ENCODE measurements at places on chromosomes 16 and 17.

- no peak for DNase-seq
Measured at GRCh38 chr16:54538276-54538675, 251.7 kb upstream of the IRX3 start.

- DNase-seq, result no peak
Measured at GRCh38 chr17:65587534-65588180, 26.2 kb upstream of the AXIN2 start.

DNA sequence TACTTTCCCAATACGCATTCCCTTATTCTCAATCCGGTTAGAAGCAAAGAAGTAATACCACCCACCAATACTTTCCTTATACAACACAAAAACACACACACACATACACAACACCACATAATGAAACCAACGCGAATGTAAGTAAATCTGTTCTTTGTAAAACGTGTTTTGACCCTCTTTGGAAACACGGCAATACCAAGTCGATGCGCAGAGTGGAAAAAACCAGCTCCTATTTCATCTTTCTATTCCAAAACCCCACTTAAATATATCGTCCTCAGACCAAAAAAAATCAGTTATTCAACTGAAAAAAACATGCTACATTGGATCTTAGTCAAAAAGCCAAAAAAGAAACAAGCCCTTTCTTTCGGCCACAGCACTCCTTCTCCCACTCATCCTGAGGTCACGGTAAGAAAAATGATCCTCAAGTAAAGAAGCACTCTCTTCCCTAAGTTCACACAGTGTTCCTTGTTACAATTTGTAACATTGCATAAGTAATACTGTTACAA lies 31.0 kb upstream of the ARL4D start:
- DNase-seq, result no peak

- no peak for DNase-seq
Measured at GRCh38 chr17:34619687-34620217, 40.4 kb downstream of the TMEM132E start.

GRCh38 chr16:27572711-27573110 lies 22.8 kb downstream of the KATNIP start:
- DNase-seq, result no peak

- DNase-seq, result no peak
Measured at GRCh38 chr17:61806081-61806828, 57.1 kb downstream of the BRIP1 start.

DNA sequence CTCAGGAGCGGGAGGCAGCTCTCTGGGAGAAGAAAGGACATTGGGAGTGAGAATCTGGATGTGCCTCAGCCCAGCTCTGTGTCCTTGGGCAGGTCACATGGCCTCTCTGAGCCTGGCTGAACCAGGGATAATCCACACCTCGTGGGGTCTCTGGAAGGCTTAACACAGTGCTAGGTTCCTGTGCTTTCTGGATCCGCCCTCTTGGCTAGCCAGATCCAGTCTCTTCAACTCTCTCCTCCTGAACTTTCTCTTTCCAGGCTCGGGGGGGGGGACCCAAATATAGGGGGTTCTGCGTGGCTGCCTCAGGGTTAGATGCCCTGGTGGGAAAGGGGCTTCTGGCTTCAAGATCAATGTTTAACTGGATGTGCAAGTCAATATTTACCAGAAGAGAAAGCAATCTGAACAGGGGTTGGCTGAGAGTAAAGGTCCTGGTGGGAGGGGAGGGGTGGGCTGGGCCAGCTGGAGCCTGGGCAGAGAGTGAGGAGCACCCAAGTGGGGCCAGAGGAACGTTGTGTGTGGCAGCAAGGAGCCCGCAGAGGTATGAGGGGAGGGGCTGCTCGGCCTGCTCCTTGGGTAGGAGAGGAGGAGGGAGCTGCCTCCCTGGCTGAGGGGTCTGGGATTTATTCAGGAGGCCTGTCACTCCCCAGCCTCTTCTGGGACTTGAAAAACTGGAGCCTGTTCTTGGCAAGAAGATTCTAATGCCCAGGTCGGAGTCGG lies at the start of gene SERPINF2:
TSS of gene SERPINF2 (plus strand) at position 501 of the 717 bp plus-strand sequence. CDS start 2,125 bp downstream, outside the sequence.
- no peak for DNase-seq

GRCh38 chr17:36527621-36528250 lies 6.9 kb downstream of the MYO19 start:
- no peak for DNase-seq

- DNase-seq, result no peak
Measured at GRCh38 chr16:69057400-69058378, 47.8 kb upstream of the HAS3 start.

- no peak for DNase-seq
Measured at GRCh38 chr16:2835638-2836493, 5.8 kb downstream of the ZG16B start.

DNA sequence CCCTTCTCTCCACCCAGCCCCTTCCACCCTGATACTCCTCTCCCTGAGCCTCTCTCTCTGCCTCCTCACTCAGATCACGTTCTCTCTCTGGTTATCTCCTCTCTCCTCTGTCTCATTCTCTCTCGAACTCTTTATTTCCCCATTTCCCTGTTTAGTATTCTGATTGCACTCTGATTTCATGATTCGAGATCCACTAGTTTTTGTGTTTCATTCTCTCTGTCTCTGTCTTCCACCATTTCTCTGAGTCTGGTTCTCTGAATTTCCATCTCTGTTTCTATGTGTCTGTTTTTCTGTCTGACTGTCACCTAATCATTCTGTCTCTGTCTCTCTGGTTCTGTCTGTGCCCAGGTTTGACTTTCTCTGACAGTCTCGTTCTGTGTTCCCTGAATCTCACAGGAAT lies 2.0 kb downstream of the SEZ6L2 start:
- DNase-seq, result no peak

GRCh38 chr17:78808163-78808562 lies 26.1 kb upstream of the CYTH1 start:
- DNase-seq, result no peak

GRCh38 chr17:14325618-14326167 lies 24.8 kb downstream of the HS3ST3B1 start:
- DNase-seq, result no peak
